T follicular helper cell (primary cell): ENCODE measurements at places on chromosomes 6 and 20.

DNA sequence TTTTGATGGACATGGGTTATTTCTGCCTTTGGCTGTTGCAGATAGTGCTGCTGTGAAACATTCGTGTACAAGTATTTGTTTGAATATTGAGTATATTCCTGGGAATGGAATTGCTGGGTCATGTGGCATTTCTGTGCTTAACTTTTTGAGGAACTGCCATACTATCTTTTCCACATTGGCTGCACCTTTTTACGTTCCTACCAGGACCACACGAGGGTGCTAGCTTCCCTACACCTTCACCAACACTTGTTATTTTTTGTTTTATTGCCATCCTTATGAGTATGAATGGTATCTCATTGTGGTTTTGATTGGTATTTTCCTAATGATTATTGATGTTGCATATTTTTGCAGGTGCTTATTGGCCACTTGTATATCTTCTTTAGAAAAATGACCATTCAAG is 47.8 kb upstream of the PLCG1 start:
- no peak for DNase-seq

GRCh38 chr20:50299325-50299629 is 108.6 kb downstream of the CEBPB start:
- DNase-seq = no peak

- DNase-seq = no peak
Observed at GRCh38 chr6:40336940-40337760, 250.0 kb downstream of the LRFN2 start.

DNA sequence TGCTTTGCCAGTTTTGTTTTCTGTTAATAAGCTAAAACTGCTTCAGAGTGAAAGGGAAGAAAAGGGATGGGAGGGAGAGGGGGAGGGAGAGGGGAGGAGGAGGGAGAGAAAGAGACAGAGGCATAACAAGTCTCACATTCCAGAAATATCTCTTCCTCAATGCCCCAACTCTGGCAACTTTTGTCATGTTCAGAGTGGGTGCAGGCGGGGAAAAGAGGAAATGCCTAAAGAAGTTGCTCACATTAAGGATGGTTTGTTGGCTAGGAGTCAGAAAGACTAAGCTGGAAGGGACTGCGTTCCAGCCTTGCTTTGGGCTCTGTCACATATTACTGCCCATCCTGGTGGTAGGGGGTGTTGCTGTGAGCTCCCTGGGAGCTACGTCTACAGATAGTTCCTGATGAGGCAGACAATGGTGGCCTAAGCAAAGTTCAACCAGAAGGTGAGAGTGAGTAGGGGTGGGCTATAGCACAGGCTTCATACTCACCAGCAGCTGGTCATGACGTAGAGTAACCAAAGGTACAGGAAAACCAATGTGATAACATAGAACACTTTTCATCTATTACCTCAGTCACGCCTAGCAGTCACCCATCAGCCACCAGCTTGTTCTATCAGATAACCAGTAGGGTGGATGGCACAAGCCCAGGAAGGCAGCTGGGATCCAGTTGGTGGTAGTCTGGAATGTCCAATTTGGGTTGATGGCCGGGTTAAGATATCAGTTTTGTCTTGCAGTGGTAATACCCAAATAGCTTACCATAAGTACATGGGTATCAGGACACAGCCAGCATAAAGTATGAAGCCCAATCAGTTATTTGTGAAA is 2.1 kb downstream of the TSPYL4 start:
- DNase-seq = no peak

DNA sequence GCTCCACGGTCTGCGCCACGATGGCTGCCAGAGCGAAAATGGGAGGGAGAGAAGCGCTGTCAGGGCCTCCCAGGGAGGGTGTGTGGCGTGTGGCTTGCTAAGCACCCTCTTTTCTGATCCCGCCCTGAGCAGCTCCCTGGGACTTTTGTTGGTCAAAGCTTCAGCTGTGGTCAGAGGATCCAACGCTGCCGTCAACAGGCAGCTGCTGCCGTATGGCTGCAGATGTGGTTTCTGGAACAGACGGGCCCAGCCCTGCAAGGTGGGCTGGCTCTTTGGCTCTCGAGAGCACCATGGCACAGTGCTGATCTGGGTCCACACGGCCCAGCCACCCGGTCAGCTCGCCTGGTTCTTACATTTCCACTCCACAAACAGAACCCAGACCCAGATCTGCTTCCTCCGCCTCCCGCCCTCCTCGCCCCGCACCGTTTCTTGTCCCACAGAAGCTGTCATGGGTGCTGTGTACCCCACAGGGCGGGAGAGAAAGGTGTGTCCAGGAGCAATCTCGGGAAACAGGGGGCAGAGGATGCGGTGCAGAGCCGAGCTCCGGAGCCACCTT is 86.0 kb upstream of the BHLHE23 start:
- DNase-seq = no peak

DNA sequence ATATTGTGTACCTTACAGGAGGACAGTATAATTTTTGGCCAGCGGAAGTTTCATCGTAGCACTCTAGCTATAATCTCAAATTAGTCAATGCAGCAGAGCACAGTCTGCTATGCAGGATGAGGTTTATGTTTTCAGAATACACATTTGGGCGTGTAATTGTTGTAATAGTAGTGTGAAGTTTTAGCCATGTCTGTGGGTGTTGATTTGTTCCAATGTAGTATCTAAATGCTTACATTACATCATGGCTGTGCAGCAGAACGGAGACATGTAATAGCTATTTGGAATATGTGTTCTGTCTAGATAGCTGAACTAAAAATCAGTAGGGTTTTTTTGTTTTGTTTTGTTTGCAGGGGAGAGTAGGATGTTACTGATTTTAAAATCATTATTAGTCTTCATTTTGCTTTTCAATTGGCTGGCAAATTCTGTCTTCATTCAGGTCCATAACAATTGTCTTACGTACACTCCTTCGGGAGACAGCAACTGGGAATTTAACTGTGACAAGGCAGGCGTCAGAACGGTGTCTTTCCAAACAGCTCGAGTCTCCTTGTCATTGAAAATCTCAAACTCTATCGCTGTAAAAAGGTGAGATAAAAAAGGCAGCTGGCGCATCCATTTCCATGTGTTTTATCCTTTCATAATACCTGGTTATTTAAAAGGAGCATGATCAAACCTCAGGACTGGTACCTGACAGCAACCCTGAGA is 65.1 kb upstream of the CDH4 start:
- DNase-seq = no peak

DNA sequence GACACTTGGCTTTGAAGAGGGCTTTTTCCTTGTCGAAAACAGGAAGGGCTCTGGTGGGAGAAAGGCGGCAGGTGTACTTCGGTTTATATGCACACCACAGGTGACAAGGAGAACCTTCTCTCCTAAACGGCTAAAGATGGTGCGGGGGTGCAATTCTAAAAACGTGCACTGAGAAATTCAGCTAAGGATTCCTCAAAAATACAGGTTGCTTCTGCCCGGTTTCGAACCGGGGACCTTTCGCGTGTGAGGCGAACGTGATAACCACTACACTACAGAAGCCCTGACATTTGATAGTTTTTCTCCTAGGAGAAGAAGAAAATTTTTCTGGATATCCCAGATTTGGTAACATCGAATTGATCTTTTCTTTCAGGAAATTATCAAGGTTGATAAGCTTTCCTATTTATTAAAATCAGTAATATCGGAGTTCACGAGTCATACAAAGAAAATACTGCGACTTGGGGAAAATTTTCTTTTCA is 32.0 kb downstream of the POM121L2 start:
- DNase-seq = no peak

GRCh38 chr6:142886431-142887170 is 58.4 kb downstream of the HIVEP2 start:
- no peak for DNase-seq

- DNase-seq = no peak
Observed at GRCh38 chr20:47764154-47764733, 21.0 kb downstream of the SULF2 start.

- no peak for DNase-seq
Observed at GRCh38 chr20:47927944-47928343, 142.7 kb upstream of the SULF2 start.

GRCh38 chr6:30200551-30201281 is 12.5 kb downstream of the TRIM26 start:
- no peak for DNase-seq

- no peak for DNase-seq
Observed at GRCh38 chr6:38651121-38651784, 11.5 kb upstream of the BTBD9 start.

DNA sequence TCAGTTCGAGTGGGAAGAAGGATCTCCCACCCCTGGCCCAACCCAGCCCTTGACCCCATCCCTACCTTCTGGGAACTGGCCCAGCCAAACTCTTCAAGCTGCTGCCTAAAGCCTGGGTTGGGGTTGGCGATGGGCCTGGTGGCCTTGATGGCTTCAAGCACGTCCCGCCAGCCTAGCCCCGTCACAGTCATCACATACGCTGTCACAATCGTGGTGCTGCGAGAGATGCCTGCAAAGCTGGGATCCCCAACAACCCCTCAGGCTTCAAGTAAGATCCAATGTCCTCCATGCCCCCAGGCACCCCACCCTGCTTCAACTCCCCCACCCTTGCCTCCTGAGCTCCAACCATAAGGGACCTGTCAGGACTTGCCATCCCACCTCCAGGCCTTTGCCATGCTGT is 7.8 kb downstream of the DUSP15 start:
- no peak for DNase-seq

GRCh38 chr6:46452312-46452917 is 38.8 kb downstream of the RCAN2 start:
- no peak for DNase-seq

- DNase-seq = no peak
Observed at GRCh38 chr6:141874930-141875602, 257.7 kb upstream of the GJE1 start.

DNA sequence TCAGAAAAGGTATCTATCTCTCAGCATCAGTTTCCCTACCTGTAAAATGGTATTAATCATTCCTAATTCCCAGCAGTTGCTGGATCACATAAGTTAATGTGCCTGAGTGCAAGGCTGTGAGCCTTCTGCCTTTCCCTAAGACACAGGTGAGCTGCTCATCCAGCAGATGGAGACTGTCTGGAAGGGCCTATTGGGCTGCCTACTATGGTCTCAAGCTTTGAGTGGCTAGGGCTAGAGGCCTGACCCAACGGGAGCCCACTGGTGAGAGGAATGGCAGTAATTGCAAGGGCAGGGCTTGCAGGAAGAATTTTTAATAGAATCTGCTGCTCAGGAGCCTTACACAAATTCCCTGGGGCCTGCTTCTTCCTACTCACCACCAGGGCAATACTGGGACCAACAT is 4.3 kb downstream of the KHDC1 start:
- no peak for DNase-seq

DNA sequence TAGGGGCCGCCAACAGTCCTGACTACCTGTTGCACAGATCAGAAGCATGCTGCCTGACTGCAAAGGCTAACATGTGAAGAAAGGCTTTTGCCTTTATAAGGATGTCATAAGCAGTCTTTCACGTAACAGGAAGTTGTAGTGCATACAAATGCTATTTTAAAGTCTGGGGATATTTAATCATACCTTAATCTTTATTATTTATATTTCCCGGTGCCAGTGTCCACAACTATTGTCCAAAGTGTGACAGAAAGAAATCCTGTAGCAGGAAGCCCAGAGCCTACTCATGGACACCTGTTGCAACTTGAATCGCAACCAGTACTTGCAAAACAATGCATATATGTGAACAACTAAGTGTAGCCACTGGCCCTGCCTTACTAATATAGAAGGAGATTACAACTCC is 235.8 kb downstream of the ALDH8A1 start:
- DNase-seq = no peak

DNA sequence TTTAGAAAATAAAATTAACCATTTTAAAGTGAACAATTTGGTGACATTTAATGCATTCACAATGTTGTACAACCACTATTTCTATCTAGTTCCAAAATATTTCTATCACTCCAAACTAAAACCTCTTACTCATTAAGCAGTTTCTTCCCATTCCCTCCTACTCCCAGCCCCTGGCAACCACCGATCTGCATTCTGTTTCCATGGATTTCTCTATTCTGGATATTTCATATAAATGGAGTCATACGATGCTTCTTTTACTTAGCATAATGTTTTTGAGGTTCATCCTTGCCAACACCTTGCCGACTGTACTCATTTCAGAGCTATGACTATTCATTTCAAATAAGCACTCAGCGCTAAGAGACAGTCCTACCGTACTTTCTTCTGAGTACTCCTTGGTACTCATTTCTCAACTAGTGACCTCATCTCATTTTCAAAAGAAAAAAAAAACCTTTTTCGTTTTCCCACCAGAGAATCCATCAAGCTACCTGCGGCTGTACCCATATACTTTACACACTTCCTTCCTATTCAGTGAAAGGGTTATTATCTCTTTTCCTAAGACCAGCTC is 259.2 kb downstream of the UTRN start:
- DNase-seq = no peak

GRCh38 chr6:147933224-147933623 is 409.4 kb upstream of the SASH1 start:
- no peak for DNase-seq

DNA sequence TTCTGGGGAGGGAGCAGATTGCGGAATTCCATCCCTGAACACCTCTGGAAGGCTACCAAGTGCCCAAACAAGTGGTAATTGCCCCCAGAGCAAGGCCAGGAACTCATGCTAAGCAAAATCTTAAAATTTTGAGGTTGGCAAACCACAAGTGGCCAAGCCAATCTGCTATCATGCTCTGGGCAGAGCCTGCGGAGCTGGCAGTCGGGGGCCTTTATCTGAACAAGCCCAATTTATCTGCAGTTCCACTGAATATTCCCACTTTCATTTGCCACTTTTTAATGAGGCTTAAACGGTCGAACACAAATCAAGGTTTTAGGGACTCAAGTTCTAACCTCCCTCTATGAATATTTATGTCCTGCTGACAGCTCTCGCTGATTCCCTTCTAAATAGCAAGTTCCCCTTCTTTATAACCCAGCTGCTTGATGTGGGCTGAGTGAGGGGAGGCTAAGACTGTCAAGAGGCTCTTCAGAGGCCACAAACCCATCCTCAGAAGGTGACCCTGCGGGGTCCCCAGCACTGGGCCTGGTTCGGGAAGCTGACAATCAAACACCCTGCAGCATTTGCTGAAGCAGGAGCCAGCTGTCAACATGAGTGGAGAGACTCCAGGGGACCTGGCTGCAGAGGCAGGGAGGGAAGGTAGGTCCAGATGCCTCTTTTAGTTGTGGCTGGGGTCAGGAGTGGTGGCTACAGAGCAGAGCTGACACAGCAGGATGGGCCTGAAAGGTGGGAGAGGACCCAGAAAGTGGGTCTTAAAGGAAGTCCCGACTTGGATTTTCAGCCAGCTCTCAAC is 11.9 kb downstream of the CCDC167 start:
- no peak for DNase-seq

DNA sequence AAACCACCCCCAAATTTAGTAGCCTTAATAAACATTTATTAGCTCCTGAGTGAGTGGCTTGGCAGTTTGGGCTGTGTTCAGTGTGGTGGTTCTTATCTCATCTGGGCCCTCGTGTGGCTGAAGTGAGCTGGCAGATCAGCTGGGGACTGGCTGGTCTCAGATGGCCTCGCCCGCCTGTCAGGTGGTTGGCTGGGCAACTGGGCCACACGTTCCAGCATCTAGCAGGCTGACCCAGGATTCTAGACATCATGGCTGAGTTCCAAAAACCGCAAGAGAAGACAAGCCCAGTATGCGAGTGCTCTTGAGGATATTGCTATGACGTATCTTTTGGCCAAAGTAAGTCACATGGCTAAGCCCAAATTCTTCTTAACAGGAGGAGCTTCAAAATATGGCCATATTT is 28.9 kb downstream of the EIF2S2 start:
- DNase-seq = no peak

- DNase-seq = no peak
Observed at GRCh38 chr6:114445846-114446245, 103.0 kb upstream of the HS3ST5 start.

- no peak for DNase-seq
Observed at GRCh38 chr6:128200789-128201188, 299.9 kb upstream of the THEMIS start.

- DNase-seq = no peak
Observed at GRCh38 chr6:39310542-39310941, 3.7 kb downstream of the KCNK17 start.
